Hematopoietic multipotent progenitor cell treated with erythropoietin and hydrocortisone succinate and interleukin-3 and kit ligand, for 15 days (in vitro differentiated cells): ENCODE measurements at places on chromosomes 5 and 9.

DNA sequence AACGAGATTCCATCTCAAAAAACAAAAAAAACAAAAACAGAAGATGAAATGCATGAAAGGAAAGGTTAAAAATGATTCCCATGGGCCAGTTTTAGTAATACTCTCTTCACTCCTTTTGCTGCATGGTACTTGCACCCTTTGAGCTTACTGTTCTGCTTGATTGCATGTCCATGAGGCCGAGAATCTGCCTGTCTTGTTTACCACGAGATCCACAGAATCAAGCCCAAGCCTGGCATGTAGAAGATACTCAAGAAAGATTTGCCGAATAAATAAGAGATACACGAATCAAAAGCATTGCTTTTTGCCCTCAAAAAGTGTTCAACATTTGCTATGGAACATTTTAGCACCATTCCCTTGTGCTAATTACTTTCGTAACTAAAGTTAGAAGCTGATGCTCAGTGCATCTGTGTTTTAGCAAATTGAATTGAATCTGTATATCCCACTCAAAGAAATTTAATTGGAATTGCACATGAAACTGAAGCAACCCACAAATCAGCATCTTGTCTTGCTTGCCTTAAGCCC lies 1.1 kb downstream of the FAXDC2 start:
- no peak for DNase-seq

- DNase-seq, result no peak
Measured at GRCh38 chr9:133825555-133826218, 87.5 kb upstream of the SARDH start.

DNA sequence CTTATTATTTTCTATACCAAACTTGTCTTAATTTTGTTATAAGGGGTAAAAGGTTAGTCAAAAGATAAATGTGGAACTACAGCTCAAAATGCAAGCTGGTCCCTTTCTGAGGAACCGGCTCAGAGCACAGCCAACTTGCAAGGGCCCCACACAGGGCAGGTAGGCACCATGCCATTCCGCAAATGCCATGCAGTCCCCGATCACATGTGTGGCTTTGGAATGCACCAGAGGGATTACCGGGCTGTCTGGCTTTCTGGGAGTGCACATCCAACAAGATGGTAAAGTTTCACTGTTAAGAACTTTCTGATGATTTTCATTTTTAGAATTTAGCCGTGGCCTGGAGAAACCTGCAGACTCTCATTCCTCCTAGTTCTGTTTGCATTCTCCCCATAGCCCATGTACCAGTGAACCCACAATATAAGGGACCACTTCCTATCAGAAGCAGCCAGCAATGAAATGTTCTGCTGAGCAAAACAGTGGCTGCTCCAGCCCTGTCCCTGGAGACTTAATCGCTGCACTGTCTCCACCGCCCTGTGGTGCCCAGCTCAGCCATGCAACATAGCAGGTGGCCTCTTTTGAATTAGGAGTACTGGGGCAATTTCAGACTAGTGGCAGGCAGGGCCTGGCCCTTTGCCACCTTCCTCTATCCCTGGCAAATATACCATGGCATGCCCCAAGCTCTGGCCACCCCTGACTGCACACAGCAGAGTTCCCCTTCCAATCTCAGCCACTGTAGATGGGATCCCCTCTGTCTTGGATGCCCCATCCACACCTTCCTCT lies 11.4 kb downstream of the SHB start:
- no peak for DNase-seq

GRCh38 chr9:27566118-27566517 lies 7.2 kb downstream of the C9orf72 start:
- DNase-seq, result no peak

- no peak for DNase-seq
Measured at GRCh38 chr5:143879646-143880045, 67.7 kb downstream of the HMHB1 start.

GRCh38 chr9:138118601-138119071 lies 241.1 kb downstream of the CACNA1B start:
- DNase-seq, result no peak

DNA sequence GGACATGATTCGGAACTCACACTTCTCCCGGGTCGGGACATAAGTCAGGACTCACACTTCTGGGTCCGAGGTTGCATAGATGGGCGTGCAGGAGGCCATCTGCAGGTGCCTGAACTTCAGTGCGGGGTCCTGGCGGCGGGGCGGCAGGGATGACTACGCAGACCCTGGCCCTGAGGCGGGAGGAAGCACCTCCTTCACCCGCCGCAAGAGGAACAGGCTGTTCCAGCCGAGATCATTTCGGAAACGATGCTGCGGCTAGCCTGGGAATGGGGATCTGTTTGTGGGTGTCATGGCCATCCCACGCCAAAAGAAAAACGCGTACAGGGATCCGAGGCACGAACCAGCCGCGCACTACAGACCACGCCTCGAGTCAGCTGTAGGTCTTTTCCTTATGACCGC lies 196.6 kb downstream of the TTLL11 start:
- no peak for DNase-seq

DNA sequence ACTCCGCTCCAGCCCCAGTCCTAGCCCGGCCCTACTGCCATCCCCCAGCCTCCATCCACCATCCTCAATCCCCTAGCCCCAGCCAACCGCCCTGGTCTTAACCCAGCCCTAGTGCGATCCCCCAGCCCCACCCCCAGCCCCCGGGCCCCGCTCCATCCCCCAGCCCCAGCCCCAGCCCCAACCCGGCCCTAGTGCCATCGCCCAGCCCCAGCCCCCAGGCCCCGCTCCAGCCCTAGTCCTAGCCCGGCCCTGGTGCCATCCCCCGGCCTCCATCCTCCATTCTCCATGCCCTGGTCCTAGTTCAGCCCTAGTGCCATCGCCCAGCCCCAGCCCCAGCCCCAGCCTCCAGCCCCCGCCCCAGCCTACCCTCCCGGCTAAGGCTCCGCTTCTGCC lies 398 bp downstream of the TOR1A start:
- no peak for DNase-seq

DNA sequence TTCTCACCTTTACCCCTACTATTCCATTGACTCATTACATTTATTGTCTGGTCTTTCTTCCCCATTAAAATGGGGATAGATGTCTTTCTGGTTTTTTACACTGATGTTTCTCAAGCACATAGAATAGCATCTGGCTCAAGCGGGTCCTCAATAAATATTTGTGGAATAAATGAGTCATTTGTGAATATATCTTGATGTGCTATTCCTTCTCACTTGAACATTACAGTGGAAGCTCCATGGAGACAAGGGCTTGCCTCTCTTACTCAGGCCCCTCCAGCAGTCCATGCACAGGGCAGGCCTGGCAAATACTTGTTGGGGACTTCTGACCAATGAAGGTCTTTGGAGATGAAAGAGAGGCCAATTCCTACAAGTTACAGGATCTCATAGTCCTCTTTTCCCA lies 151.7 kb upstream of the TAS2R1 start:
- DNase-seq, result no peak

DNA sequence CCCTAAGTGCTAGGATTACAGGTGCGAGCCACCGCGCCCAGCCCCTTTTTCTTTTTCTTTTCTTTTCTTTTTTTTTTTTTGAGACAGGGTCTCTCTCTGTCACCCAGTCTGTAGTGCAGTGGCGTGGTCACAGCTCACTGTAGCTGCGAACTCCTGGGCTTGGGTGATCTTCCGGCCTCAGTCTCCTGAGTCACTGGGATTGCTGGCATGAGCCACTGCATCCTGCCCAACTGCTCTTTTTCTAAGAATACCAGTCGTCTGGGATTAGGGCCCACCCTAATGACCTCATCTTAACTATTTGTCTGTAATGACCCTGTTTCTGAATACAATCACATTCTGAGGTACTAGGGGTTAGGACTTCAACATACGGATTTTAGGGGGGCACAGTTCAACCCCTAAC lies 34.1 kb upstream of the NANS start:
- no peak for DNase-seq

GRCh38 chr9:113998114-113998513 lies 80.0 kb downstream of the AMBP start:
- DNase-seq, result no peak

DNA sequence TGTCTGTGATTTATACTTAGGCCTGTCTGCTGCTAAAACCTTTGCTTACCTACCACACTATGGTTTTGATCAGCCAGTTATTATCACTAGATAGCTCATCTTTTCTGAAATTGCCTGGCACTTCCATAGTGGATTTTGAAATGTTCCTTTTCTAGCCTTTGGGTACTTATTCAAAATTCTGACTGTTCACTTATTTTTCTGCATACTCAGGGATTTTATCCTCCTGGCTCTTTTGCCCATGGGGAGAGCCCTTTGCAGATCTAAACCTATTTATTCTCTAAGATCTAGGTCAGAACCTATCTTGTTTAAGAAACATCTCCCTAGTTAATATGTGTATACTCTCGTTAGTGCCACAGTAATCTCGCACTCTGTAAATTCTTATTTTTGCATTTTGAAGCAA lies 103.5 kb upstream of the C9orf72 start:
- no peak for DNase-seq

- DNase-seq, result no peak
Measured at GRCh38 chr5:177606071-177607051, 6.4 kb downstream of the B4GALT7 start.

- DNase-seq, result no peak
Measured at GRCh38 chr5:37565062-37565670, 186.0 kb downstream of the WDR70 start.

- DNase-seq, result no peak
Measured at GRCh38 chr9:99822806-99823591, 1.3 kb downstream of the NR4A3 start.

GRCh38 chr5:7214906-7215416 lies 181.0 kb upstream of the ADCY2 start:
- no peak for DNase-seq

DNA sequence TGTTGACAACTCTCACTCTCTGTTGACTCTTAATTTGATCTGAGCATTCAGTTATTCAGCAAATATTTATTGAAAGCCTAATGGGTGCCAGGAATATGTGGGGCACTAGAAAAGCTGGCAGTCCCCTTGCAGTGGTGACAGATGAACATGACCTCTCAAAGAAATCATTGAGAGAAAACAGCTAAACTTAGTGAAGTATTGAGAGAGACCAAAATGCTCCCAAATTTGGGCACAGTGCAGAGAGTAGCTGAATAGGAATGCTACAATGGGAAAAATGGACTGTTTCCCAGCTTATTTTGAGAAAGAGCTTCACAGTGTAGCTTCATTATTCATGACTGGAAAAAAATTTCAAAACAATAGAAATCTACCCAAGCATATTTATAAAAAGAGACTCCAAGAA lies 257.9 kb downstream of the SGCD start:
- no peak for DNase-seq

DNA sequence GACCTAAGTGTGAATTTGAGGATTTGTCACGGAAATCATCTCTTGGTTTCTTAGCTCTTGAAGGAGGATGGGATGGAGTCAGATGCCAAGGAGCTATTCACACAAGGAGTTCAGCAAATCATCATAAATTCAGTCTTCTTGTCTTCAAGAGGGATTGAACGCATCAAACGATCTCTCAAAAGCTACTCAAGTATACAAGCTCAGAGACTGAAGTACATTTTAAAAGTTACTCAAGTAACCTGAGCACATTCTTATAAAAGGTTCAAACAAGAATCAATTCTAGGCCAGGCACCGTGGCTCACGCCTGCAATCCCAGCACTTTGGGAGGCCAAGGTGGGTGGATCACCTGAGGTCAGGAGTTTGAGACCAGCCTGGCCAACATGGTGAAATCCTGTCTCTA lies 21.1 kb upstream of the GOLPH3 start:
- no peak for DNase-seq

- no peak for DNase-seq
Measured at GRCh38 chr5:134964359-134965270, 3.1 kb upstream of the CATSPER3 start.

GRCh38 chr9:34440017-34440416 lies 18.4 kb downstream of the FAM219A start:
- DNase-seq, result no peak

DNA sequence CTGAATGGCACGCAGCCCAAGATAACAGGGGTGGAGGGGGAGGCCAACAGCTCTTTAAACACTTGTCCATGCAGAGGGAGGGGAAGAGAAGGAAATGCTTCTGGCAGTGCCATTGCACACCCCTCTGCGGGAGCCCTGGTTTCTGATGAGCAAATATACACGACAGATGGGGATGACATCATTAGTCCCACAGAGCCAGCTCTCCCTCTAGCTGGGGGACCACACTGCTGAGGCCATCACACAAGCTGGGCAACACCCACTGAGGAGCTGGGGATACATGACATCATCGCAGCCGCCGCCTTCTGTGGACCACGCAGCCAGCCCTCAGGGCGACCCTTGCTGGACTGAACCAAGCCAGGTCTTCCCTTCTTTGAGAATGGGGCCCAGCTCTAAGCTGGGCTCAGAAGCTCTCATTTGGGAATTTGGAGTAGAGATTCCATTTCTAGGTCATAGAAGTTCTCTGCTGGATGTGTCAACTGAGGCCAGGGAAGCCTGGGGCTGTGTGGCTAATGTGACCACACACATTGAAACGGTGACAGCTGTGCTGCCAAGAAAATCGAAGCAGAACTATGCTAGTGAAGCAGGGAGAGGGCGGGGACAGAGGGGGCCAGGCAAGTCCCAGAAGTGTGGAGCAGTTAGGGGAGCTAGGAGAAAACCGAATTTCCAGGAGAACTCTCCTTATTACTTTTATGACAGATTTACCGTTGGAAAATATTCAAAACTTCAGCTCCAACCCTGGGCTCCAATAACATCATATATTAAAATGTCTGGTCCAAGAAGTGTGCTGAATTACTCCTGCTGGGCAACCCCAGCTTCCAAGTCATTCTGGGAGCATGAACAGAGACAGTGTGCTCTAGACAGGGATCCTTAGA lies 79.5 kb downstream of the PRRT1B start:
- no peak for DNase-seq

DNA sequence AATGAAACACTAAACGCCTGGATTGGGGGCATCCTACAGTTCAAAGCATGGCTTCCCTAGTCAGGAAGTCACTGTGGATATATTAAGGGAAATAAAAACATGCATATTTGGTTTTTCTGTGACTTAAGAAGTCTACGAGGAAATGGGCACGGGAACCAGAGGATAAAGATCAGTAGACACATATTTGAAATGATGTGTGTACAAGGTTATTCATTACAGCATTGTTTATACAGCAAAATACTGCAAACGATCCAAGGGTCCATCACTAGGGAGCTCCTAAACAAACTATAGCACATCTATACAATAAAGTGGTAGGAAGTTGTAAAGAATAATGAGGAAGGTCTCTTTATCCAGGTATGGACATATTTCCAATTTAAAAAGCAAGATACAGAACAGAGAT lies 71.8 kb downstream of the EFNA5 start:
- DNase-seq, result no peak

GRCh38 chr9:89685698-89686097 lies 80.9 kb downstream of the GADD45G start:
- no peak for DNase-seq

GRCh38 chr5:5199495-5199894 lies 59.4 kb downstream of the ADAMTS16 start:
- DNase-seq, result no peak

- no peak for DNase-seq
Measured at GRCh38 chr5:142357469-142358090, 32.8 kb upstream of the SPRY4 start.
